Hair follicular keratinocyte (primary cell): ENCODE measurements at places on chromosomes 12 and 14. TPM values are rescaled to one million over a fixed set of nuclear protein-coding genes. Genes with fewer than 3 reads are reported as not detected.

The B3GNT4 gene
- total RNA-seq: 0.23 and 3.0 TPM in 2 replicates

The SERPINA9 gene
- not detected in 2 replicates for total RNA-seq

The SOX5 gene
- not detected in 2 replicates for total RNA-seq

The KRT2 gene
- not detected in 2 replicates for total RNA-seq

The PLEKHD1 gene
- not detected in 2 replicates for total RNA-seq

The SLC17A8 gene
- not detected in 2 replicates for total RNA-seq

The PITPNM2 gene
- total RNA-seq: 2.9 and 4.1 TPM in 2 replicates

The ADSS1 gene
- 0.91 and 5.7 TPM in 2 replicates for total RNA-seq

The TNS2 gene
- 3.0 and 3.9 TPM in 2 replicates for total RNA-seq

The RNFT2 gene
- 0.31 and 0.34 TPM in 2 replicates for total RNA-seq

The GPR132 gene
- total RNA-seq: not detected in 2 replicates

The MIPOL1 gene
- total RNA-seq: 3.7 and 5.2 TPM in 2 replicates

The IFNG-AS1 gene
- total RNA-seq: not detected in 2 replicates

The SPX gene
- 0.86 and 1.5 TPM in 2 replicates for total RNA-seq

The ZDHHC22 gene
- total RNA-seq: not detected in 2 replicates

The CDC42BPB gene
- total RNA-seq: 38.6 and 53.4 TPM in 2 replicates

The CBLN3 gene
- 0.11 and 0.31 TPM in 2 replicates for total RNA-seq

The EIF2B1 gene
- total RNA-seq: 85.7 and 132 TPM in 2 replicates

The TMEM253 gene
- total RNA-seq: 0.08 and 0.31 TPM in 2 replicates

The CERS5 gene
- 26.2 and 32.7 TPM in 2 replicates for total RNA-seq

The SYT10 gene
- not detected in 2 replicates for total RNA-seq

The TCL1B gene
- not detected in 2 replicates for total RNA-seq

The CPNE6 gene
- not detected in 2 replicates for total RNA-seq

The LPAR5 gene
- total RNA-seq: 15.7 and 17.6 TPM in 2 replicates
